Stimulated activated CD8-positive, alpha-beta memory T cell treated with anti-CD3 and anti-CD28 coated beads, Interleukin-15, amount 100 ng/mL, for 24 hours (primary cell): ENCODE measurements at places on chromosomes 5 and 9.

DNA sequence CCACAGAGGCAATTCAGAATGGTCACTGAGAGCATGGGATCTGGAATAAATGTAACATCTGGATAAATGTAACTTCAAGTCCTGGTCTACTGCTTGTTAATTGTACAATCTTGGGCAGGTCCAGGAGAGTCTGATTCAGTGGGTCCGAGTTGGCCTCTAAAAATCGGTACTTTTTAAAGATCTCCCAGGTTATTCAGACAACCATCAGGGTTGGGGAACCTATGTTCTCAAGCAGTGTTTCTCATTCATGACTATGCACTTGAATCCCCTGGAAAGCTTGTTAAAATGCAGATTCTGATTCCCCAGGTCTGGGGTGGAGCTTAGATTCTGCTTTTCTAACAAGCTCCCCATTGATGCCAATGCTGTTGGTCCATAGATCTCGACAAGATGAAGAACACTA is 14.8 kb downstream of the ANXA1 start:
- no peak for DNase-seq

DNA sequence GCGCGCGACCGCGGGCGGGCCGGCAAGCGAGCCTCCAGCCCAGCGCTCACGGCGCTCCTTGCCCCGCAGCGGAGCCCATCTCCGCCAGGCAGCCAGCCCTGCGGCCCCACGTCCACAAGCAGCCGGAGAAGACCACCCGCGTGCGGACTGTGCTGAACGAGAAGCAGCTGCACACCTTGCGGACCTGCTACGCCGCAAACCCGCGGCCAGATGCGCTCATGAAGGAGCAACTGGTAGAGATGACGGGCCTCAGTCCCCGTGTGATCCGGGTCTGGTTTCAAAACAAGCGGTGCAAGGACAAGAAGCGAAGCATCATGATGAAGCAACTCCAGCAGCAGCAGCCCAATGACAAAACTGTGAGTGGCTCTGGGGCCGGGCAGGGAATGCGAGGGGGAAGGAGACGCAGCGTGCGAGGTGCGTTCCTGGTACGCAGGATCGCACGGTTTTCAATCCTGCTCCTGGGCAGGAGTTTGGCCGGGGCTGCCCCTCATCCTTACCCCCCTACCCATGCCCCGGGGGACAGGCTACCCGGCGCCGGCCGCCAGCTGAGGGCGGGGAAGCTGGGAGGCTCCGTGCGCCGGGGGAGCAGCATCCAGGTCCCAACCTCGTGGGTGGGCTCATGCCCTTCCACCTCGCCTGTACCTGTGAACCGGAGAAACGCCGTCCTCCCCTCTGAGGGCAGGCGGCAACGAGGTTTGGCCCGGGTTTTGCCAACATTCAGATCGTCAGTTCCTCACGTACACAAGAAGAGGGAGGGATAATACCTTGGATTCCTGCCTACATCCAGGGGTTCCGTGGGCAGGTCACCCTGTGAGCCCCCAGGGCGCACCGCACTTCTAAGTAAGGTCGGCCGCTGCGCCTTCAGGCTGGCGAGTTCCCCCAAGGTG is 6.6 kb downstream of the ISL1 start:
- DNase-seq = no peak

DNA sequence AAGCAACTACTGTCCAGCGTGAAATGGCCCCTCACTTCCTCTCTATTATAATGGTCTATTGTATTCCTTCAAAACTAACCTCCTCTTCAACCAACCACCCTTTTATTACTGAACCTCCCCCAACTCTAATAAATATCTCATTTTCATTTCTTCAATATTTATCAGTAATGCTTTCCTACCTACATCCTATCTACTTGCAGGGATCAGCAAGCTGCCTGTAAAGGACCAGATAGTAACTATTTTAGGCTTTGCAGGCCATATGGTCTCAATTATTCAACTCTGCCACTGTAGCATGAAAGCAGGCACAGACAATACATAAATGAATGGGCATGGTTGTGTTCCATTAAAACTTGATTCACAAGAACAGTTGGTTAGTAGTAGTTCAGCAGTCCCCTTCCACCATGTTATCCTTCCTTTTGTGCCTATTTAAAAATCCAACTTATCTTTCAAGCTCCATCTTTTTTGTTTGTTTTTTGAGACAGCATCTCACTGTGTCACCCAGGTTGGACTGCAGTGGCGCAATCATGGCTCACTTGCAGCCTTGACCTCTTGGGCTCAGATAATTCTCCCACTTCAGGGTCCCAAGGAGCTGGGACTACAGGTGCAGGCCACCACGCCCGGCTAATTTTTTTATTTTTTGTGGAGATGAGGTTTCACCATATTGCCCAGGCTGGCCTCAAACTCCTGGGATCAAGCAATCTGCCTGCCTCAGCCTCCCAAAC is 45.8 kb downstream of the PCDHGC5 start:
- DNase-seq = no peak

GRCh38 chr9:83071626-83072025 is 8.7 kb upstream of the RASEF start:
- DNase-seq = no peak

DNA sequence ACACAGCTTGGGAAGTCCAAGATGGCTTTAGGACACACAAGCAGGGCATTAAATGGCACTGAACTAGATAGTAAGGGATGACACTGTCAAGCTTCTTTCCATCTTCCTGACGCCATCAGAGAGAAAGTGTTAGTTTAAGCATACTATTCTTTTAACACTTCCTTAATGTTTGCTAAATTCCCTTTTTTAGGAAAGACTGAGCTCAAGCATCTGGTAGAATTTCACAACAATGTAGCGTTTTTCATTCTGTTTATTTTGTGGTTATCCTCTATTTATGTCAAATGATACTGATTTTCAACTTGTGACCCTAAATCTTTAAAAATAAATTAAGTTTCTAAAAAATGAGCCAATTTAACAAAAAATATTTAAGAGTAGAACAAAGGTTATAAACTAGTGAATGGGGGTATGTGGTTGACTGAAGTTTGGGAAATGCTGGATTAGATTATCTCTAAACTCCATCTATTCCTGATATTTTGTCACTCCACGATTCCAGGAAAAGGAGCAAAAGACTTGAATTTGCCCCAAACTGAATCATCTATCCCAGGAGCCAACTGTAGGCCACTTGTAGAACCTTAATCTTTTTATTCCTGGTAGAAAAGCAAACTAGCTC is 147.4 kb upstream of the KLF9 start:
- DNase-seq = no peak

GRCh38 chr5:107831612-107832395 is 161.1 kb upstream of the EFNA5 start:
- no peak for DNase-seq

- DNase-seq = no peak
Observed at GRCh38 chr5:40571729-40572128, 108.0 kb upstream of the PTGER4 start.

DNA sequence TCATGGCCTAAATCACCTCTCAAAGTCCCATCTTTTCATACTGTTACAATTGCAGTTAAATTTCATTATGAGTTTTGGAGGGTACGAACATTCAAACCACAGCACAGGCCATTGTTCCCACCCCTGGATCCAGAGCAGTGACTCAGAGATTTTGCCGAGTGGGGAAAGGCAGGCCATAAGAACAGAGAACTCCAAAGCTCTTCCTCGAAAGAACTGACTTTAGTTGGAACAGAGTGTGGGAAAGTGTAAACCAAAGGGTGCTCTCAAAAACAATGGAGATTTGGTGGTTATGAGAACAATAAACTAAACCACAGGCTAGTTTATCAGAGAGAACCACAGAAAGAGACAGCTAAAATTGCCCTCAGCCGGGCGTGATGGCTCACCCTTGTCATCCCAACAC is 19.4 kb upstream of the GRPEL2 start:
- no peak for DNase-seq

DNA sequence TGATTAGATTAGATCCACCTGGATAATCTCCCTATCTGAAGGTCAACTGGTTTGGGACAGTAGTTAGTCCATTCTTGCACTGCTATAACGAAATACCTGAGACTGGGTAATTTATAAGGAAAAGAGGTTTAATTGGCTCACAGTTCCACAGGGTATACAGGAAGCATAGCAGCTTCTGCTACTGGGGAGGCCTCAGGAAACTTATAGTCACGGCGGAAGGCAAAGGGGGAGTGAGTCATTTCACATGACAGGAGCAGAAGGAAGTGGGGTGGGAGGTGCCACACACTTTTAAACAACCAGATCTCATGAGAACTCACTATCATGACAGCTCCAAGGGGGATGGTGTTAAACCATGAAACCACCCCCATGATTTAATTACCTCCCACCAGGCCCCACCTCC is 9.9 kb downstream of the C9orf40 start:
- DNase-seq = no peak

- no peak for DNase-seq
Observed at GRCh38 chr5:38719916-38720315, 125.9 kb upstream of the OSMR start.

DNA sequence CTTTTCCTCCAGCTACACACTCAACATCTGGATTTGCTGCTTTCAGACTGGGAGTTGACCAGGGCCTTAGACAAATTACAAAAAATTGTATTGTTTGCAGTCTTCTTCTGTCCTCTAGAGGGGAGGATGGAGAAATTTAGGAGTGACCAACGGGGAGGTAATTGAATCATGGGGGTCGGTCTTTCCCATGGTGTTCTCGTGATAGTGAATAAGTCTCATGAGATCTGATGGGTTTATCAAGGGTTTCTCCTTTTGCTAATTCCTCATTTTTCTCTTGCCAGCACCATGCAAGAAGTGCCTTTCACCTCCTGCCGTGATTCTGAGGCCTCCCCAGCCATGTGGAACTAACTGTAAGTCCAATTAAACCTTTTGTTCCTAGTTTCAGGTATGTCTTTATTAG is 4.2 kb downstream of the IFNA8 start:
- no peak for DNase-seq

GRCh38 chr5:136027311-136027710 is 1.5 kb upstream of the TGFBI start:
- no peak for DNase-seq

- no peak for DNase-seq
Observed at GRCh38 chr9:73178044-73178443, 26.4 kb downstream of the ANXA1 start.

DNA sequence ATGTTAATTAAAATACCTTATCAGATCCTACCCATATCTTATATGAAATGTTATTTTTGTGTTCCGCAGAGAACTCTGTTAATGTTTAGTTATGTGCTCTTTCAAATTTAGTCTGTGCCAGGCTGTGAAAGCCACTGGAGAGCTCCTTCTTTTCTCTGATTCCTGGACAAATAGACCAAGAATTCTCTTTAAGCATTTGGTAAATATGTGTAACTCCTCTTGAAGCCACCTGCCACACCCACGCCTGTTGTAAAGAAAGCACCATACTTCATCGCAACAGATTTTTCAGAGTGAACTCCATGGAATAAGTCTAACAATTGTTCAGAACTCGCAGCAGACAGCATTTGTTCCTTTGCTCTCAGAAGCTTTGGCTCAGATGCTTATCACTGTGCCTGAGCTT is 301.1 kb downstream of the FAM170A start:
- no peak for DNase-seq

DNA sequence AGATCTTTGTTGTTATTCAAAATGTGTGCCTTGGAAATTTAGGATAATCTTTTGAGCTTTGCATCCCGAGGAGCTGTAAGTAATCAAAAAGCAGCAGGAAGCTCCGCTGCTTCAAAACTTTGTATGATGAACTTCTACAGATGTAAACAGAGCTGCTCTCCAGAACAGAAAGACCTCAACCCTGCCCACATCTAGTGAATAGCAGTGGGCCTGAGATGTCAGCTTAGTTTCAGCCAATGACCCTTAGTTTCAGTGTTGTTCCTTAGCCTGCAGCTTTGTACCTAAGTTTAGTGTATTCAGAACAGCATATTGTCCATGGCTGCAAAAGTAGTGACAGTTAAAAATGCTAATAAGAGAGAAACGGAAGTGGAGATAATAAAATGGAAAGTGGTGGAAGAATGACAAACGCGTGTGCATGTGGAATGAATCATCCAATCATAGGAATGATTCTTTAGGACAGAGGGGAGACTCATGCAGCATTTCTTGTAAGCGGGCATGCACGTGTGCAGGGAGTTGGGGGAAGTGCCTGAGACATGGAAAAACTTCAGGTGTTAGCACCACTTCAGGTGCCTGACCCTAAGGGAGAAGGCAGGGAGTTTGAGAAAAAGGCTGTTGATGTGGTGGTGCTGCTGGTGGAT is 24.9 kb downstream of the SNX24 start:
- DNase-seq = no peak

- no peak for DNase-seq
Observed at GRCh38 chr5:80915716-80916115, 44.4 kb upstream of the RASGRF2 start.
